ENCODE measurements at places on chromosomes 4 and X. TPM values are rescaled to one million over a fixed set of nuclear protein-coding genes. Genes with fewer than 3 reads are reported as not detected.
A peak's percentile ranks its signal among the peaks of the same experiment; 100 is the strongest.

Gene GRID2
- not detected for total RNA-seq

DNA sequence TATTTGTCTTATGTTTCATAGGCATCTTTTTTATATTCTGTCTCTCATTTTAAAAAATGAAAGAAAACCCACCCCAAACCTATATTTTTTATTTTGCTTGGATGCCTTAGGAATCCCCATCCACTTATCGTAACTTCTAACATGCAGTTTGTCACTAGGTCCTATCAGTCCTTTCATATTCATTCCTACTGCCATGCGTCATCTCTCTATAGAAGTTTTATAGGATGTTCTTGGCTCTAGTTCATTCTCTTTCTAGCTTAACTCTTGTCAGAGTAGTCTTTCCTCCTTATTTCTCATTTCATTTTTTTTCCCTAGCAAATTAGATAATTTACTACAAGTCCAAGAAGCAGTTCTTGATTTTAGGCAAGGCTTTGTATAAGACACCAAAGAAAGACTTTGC lies 92.7 kb downstream of the LARP1B start:
- ATAC-seq: no peak

- ATAC-seq: peak; percentile 19
Observed at GRCh38 chr4:87081826-87082225, 138.6 kb downstream of the KLHL8 start.

DNA sequence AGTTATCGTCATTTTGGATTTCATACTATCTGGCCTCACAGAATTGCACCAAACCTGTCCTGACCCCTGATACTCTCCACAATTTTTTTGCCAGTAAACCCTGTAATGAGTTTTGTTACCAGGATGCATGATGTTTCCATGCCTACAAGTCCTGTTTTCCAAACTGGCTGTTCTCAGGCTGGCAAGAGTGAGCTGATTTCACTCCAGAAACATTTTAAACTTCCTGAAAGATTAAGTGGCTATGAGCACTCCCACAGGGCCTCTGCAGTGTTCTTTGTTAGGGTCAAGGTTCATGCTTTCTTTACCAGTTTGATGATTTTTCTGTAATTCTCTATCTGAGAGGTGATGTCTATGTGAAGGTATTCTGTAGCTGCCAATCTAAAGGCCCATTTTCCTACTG lies 31.7 kb upstream of the PDLIM3 start:
- peak; percentile 83 for ATAC-seq

GRCh38 chr4:16032396-16032770 lies 51.4 kb downstream of the PROM1 start:
- ATAC-seq: no peak

Data from gastroesophageal sphincter (tissue), 4 donors.